Aorta (tissue), 5 donors: ENCODE measurements at places on chromosomes 2 and 18. TPM values are rescaled to one million over a fixed set of nuclear protein-coding genes. Genes with fewer than 3 reads are reported as not detected.

DNA sequence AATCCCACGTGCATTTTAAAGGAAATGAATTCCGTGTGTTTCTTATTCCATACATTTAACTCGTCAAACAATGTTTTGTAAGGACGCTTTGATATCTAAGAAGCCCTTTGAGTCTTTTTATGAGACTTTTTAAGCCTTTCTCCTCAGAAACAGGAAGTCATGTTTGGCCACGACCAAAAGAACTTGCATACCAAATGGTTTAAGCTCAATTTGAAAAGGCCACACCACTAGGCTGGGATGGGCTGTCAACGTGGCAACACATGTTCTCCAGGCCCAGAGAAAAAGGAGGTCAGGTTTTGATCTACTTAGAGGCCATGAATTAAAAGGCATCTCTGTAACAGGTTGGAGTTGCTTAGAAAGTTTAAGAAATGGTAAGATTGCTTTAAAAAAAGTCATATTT, 441.8 kb downstream of the CMPK2 start:
- peaks cover 1% of the 10 kb centered on the region for H3K27me3 ChIP-seq
- H3K4me3 ChIP-seq: no peak overlapping the region
- no peaks in the 10 kb centered on the region for H3K36me3 ChIP-seq
- H3K27ac ChIP-seq: no peak overlapping the region
- no peak for DNase-seq

DNA sequence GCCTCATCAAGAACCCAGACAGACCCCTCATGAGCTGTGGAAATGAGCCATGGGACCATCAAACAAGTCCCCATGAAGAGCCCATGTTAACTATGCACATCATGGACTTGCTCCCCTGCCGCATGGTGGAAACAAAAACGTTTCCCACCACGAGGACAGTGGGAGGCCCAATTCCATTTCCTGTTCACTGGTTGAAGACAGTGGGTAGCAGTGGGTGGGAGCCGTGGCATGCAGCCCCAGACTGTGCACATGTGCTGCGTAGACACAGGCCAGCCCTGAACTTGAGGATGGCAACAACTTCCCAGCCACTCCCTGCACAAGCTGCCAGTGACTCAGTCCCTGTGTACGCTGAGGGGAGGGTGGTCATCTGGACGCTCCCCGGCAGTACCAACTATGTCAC, 108.4 kb upstream of the LMAN1 start:
- H3K27me3 ChIP-seq: no peaks in the 10 kb centered on the region
- no peaks in the 10 kb centered on the region for H3K36me3 ChIP-seq
- H3K4me1 ChIP-seq: no peaks in the 10 kb centered on the region

Gene SPDYA
- total RNA-seq: 2.8 TPM

DNA sequence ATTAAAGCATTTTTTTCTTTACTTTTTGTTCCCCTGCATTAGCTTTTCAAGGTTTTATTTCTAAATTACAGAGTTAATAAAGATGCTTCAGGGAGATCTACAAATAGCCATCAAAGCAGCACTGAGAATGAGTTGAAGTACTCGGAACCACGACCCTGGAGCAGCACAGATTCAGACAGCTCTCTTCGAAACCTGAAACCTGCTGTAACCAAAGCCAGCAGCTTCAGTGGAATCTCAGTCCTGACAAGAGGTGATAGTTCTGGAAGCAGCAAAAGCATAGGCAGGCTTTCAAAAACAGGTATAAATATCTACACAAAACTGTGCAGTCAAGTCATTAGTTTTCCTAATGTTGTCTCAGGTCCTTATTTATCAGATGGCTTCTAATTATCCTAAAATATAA, 102.8 kb upstream of the UBXN4 start:
- H3K27me3 ChIP-seq: no peaks in the 10 kb centered on the region
- H3K27ac ChIP-seq: no peak overlapping the region
- no peak for DNase-seq
- H3K4me1 ChIP-seq: no peaks in the 10 kb centered on the region

DNA sequence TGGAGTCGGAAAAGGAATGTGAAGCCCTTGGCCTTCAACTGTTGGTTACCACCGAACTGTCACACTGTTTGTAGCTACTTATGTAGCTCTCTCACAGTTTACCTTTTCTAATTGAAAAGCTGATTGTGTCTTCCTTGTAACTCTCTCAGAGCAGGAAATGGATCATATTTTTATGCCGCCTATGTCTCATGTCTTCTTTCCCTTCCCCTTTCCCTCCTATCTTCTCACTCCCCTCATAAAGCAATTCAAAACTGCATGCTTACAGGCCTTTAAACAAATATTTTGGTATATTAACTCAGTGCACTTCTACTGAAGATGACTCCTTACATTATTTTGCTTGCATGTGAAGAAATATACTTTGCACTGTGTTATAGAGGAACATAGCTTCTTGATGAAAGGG, 6.0 kb downstream of the SLC39A10 start:
- H3K4me1 ChIP-seq: no peaks in the 10 kb centered on the region
- no peak overlapping the region for H3K27ac ChIP-seq
- no peaks in the 10 kb centered on the region for H3K36me3 ChIP-seq
- H3K4me3 ChIP-seq: no peak overlapping the region
